ENCODE measurements at places on chromosomes 7 and 10.
A peak's percentile ranks its signal among the peaks of the same experiment; 100 is the strongest.

- no peak for DNase-seq
These were observed 48.5 kb upstream of the GLCCI1 start for GRCh38 chr7:7920056-7920455.

- no peak for DNase-seq
These were observed 204.1 kb upstream of the POM121L12 start for GRCh38 chr7:52831321-52831720.

DNA sequence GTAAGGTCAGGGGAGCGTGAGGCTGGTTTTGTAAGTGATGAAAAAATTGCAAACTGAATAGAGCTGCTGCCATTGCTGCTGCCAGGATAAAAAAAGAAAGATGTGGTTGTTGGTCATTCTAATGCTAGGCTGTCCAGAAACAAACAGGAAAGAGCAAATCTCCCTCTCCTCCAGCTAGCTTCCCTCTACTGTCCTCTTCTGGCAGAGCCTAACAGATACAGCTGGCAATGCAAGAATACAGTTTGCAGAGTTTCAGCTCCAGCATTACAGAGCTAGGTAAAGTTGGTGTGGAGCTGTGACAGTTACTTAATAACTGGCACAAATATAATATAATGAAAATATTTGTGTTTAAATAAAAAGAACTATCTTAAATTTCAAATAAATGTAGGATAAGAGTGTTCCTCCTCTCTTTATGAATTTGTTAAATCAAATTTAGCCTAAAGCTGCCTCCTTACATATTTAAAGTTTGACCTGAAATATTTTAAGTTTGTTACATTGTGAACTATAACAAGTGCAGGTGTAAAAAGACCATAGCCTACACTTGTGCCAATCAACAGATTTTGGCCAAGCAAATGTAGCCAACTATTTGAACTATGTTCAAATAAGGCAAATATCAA is 407.7 kb downstream of the SH2D4B start:
- peak; percentile 37 for DNase-seq

GRCh38 chr10:50216894-50217293 is 34.4 kb downstream of the ASAH2 start:
- peak; percentile 44 for DNase-seq

- no peak for DNase-seq
These were observed 20.3 kb downstream of the ACSM6 start for GRCh38 chr10:95214369-95214768.

GRCh38 chr10:32971536-32972091 is 13.6 kb upstream of the ITGB1 start:
- DNase-seq, result no peak

- no peak for DNase-seq
These were observed 75.6 kb upstream of the LYZL2 start for GRCh38 chr10:30705101-30705624.

GRCh38 chr7:106721816-106722785 is 61.1 kb upstream of the CCDC71L start:
- DNase-seq, result no peak

GRCh38 chr7:95537468-95537867 is 51.7 kb downstream of the ASB4 start:
- no peak for DNase-seq

- DNase-seq, result no peak
These were observed 15.3 kb upstream of the LRRC61 start for GRCh38 chr7:150307904-150308303.

- no peak for DNase-seq
These were observed 687.5 kb downstream of the SORCS3 start for GRCh38 chr10:105328503-105329133.

GRCh38 chr7:89760690-89761089 is 393.6 kb upstream of the STEAP1 start:
- no peak for DNase-seq

DNA sequence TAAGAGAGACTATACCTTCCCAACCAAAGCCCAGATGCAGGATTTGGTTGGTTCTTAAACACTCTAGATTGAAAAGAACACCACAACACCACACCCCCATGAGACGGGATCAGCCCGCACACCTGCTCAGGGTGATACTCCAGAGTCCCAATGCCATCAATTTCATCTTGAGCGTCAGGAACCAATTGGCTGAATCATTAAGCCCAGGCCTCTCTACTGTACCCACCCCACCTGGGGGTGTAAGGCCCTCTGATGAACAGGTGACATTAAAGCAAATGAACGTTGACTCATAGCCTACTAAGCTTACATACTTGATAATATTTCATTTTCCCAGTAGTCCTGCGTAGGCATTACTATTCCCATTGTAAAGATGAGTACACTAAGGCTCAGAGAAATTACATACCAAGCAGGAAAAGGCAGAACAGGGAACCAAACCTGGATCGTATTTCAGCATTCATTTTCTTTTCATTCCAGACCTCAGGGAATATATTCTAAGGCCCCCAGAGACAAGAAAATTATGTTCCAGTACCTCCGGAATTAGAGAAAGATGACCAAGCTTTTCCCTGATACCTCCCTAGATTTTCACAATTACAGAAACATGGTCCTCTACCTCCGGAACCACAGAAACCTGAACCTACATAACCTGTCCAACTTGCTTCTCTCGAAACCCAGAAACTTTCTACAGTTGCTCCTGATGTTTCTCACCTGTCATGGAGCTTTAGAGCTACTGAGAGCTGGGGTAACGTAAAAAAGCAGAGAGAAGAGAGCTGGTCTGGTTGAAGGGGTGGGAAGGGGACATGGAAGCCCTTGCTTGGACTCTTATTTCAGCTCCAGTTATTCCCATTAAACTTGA is 43.1 kb upstream of the KDM7A start:
- DNase-seq, result no peak

DNA sequence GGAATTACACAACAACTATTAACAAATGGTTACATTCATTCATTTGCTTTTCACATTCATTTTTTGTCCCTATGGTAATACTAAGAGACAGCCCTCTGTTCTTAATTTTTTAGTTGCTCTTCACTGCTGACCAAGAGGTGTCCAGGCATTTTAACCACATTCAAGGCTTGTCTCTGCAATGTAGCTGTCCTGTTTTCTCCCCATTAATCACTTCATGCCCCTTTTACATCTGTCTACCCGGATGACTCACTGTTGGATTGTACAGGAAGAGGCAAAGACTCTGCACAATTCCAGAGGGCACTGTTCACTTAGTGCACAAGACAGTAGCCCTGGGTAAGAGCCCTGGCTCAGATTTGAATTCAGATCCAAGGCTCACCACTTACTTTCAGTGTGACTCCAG is 168.5 kb downstream of the NOC3L start:
- DNase-seq, result peak; percentile 20

DNA sequence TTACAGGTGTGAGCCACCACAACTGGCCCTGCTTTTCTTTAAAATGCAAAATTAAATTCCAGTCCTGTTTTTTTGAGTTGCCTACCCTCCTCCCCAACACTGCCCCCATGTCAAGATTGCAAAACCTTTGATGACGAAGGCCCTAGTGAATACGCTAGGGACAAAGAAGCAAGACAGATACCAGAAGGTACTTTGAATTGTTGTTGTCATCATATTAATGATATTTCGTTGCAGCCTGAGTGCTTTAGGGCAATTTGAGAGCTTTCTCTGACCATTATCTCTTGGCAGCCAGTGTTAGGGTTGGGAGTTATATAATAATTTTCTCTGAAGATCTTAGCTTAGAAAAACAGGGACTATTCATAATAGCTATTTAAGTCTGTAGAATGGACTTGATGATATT is 7.1 kb downstream of the CCSER2 start:
- DNase-seq, result no peak

DNA sequence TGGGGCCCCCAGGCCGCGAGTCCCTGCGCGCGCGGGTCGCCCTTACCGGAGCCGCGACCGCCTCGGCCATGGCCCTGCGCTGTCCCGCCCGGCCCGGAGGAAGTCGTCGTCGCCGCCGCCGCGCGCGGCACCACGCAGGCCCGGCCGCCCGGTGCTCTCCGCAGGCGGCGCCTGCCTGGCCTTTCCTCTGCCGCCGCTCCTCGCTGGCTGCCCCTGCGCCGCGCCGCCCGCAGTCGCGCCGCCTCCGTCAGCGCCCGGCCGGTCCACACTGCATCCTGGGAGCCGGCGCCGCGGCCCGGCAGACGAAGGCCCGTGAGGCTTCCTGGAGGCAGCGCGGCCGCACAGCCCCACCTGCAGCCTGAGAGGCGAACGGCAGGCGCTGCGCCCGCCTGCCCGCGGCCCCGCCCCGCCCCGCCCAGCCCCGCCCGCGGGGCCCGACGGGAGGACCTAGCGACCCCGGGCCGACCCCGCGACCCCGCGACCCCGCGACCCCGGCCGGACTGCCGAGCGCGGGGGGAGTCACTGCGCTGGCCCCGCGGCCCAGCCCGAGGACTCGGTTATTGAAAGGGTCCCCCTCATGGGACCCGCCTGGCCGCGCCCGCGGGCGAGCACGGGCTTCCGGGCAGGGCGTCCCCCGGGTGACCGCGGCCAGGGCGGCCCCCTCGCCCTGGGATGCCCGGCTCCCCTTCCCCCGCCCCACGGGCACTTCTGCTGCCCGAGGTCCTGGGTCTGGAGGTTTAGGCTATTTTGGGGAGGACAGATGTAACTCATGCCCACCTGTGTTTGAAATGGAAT is at the start of gene ZNF746:
Gene ZNF746 (minus strand): TSS at position 343 of the 795 bp plus-strand sequence. CDS start 273 bp downstream, at position 70.
- peak; percentile 83 for DNase-seq

GRCh38 chr7:107201795-107202450 is 33.1 kb downstream of the HBP1 start:
- peak; percentile 43 for DNase-seq

- DNase-seq, result no peak
These were observed 15.9 kb upstream of the IGF2BP3 start for GRCh38 chr7:23486002-23486773.

GRCh38 chr7:73345951-73346350 is 18.0 kb downstream of the FKBP6 start:
- no peak for DNase-seq

DNA sequence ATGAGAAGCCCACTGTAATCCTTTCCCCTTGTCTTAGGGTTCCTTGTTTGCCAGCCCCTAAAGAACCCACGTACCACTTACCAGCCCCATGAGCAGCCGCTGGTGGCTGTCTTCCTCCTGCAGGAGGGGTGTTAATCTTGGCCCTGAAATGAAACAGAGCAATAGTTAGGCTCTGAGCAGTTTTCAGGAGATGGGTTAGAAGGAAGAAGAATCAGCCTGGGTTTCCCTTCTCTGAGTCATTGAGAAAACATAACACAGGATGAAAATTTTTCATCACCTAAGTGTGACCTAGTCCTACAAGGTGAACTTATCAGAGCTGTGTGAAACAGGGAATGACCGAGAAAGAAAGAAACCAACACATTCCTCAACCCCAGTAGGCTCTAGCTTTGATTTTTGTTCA is 90.0 kb downstream of the GSAP start:
- no peak for DNase-seq

- DNase-seq, result no peak
These were observed 66.9 kb downstream of the GLRX3 start for GRCh38 chr10:130202984-130203621.

DNA sequence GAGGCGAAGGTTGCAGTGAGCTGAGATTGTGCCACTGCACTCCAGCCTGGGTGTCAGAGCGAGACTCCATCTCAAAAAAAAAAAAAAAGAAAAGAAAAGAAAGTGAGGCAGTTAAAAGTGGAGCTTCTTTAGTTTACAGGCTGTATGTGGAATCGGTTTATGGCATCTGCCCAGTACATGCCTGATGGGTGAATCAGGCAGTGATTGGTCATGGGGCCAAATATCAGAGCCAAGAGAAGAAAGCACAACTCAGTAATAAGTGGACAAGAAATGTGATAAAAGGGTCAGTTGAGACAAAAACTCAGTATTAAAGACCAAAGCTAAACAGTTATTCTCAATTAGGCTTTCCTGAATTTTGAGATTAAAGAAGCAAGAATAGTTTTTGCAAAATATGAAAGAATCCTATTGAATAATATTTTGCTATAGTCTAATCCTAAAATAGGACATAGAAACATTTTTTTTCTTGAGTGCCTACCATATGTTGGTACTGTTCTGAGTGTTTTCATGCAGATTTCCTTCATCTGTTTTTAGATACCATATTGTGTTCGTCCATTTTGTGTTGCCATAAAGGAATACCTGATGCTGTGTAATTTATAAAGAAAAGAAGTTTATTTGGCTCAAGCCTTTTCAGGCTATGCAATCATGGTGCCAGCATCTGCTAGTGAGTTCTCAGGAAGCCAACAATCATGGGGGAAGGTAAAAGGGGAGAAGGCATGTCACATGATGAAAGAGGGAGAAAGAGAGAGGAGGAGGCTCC is 14.4 kb downstream of the CDC14C start:
- peak; percentile 72 for DNase-seq

DNA sequence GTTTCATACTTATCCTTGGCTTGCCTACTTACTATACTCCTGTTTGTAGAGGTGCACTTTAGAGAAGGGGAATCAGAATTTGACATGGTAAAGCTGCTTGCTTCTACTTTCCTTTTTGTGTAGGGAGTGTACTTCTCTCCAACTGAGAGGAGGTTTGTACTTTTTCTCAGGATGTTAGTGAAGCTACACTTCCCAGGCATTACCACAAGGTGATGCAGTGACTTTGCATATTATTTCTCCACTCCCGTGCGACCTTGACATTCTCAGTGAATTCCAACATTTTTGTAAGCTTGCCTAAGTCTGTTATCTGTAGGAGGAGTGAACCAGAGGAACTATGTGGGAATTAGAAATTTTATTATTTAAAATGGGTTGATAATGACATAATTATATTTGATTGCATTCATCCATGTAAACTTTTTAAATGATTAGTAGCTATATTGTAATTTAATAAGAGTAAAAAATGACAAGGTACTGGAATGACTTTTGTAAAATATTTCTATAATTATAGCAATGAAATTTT is 5.2 kb downstream of the TAX1BP1 start:
- DNase-seq, result peak; percentile 98

GRCh38 chr10:121675344-121675743 is 77.1 kb upstream of the FGFR2 start:
- DNase-seq, result no peak

DNA sequence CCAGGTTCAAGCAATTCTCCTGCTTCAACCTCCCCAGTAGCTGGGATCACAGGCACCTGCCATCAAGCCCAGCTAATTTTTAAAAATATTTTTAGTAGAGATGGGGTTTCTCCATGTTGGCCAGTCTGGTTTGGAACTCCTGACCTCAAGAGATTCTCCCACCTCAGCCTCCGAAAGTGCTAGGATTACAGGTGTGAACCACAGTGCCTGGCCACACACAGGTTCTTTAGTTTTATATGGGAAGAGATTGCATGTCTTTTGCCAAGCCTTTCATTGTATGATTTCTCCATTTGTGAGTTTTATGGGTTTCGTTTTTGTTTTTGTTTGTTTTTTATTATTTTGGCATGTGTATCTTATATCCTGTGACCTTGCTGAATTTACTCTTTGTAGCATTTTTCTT is 40.9 kb downstream of the C1GALT1 start:
- DNase-seq, result no peak

GRCh38 chr10:29181936-29182335 is 106.9 kb upstream of the LYZL1 start:
- no peak for DNase-seq

- DNase-seq, result no peak
These were observed 203.1 kb downstream of the TFEC start for GRCh38 chr7:115827305-115828045.

- DNase-seq, result no peak
These were observed 23.9 kb downstream of the STEAP1 start for GRCh38 chr7:90178166-90178565.

DNA sequence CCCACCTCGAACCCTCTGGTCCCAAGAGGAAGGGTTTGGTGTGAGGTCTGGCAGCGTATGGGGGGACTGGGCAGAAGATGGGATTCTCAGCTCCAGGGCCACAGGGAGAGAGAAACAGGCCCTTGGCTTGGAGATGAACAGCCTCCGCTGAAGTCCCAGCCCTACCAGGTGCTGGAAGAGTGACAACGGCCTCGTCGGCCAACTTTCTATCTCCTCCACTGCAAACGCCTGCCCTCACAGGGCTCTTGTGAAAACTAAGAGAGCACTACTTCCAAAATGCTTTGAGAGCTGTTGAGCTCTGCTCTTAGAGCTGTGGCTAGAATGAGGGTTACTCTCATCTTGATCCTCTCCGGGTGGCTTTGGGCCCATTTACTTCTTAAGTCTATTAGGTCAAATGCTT is 63.5 kb downstream of the AFAP1L2 start:
- no peak for DNase-seq
